ENCODE measurements at places on chromosomes 2 and 18.

DNA sequence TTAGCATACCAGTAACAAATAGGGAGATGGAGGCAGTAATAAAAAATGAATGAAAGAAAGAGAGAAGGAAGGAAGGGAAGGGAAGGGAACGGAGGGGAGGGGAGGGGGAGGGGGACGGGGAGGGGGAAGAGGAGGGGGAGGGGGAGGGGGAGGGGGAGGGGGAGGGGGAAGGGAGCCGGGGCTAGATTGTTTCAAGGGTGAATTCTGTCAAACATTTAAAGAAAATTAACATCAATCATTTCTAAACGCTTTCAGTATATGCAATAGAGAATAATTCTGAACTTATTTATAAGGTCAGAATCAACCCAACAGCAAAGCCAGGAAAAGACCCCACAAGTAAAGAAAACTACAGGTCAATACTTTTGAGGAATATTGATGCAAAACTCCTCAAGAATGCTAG is 858.8 kb upstream of the GYPC start:
- DNase-seq = no peak

DNA sequence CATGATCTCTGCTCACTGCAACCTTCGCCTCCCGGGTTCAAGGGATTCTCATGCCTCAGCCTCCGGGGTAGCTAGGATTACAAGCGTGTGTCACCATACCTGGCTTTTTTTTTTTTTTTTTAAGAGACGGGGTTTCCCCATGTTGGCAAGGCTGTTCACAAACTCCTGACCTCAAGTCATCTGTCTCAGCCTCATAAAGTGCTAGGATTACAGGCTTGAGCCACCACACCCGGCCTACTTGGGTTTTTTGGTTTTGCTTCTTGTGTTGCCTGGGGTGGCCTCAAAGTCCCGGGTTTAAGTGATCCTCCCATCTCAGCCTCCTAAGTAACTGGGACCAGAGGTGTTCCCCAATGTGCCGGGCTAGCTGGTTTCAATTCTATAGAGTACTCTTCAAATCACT is 64.6 kb downstream of the NAPG start:
- DNase-seq = no peak

DNA sequence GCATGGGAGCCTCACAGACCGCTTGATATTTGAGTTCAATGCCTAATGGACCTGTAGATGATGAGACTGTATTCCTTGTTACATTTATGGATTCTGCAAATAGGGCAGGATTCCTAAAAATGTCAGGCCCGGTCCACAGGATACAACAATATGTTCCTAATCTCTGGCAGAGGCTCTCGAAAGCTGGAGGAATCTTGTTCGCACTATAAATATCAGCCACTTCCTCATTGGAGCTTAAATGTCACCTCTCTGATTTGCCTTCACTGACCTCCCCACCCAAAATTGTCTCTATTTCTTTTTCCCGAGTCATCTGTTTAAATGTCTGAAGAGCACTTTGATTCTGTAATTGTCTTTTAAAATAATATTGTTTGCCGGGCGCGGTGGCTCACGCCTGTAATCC is 12.0 kb upstream of the ACSL3 start:
- DNase-seq = no peak

GRCh38 chr18:10022365-10022764 is 108.5 kb downstream of the VAPA start:
- no peak for DNase-seq

DNA sequence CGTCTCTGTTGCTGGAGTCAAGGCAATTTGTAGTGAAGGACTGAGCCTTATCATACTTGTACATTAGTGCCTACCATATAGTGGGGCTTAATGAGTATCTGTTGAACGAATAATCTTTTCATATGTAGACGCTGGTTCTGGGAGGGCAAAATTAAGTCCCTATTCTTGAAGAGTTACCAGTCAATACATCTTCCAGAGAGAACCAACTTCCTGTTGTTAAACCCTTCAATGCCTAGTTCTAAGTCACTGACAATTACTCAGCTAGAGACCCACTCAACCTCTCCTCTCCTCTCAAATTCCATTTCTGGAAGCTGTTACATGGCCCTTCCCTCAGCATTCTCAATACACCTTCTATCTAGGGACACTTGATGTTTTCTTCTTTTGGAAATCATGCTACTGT is 1.1 kb upstream of the MOB4 start:
- DNase-seq = no peak

- no peak for DNase-seq
These were observed 100.7 kb upstream of the STK39 start for GRCh38 chr2:168348076-168348475.

DNA sequence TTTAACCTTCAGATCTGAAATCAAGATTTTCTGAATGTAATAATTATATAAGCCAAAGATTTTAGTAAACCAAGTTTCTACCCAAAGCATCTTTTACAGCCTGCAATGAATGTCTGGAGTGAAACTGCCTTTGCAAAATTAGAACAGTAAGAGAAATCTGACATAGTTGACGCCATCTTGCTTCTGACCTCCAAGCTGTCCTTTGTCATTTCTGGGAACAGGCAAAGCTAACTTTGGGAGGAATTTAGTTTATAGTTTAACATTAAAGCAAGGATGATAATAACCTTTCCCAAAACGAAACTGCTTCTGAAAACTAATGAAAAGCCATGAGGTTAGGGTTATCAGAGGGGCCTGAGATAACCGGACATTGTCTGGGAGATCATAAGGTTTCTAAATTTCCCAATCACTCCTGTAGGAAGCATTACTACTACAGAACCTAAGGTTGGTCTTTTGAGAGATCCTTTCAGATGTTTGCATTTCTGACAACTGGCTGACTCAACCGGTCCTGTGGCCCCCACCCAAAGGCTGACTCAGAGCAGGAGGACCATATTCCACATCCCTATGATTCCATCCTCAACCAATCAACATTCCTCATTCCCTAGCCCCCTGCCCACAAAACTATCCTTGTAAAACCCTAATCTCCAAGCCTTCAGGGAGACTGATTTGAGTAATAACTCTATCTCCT is 124.5 kb downstream of the TMEM131 start:
- DNase-seq = no peak

DNA sequence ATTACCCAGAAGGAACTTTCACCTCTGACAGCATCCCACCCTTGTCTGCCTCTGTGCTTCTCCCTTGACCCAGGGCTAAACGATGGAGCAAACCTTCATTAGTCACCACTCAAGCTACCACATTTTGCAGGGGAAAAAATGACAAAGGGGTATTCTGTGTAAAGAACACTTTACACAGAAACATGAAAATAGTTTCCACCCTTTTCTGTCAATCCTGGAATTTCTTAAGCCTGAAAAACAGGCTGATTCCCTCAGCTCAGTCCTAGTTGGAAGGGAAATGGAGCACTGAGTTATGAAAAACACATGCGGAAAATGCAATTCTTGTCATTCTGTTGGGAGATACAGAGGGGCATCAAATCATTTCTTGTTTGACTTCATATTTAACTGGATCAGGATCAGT is 175.0 kb upstream of the HNRNPA3 start:
- DNase-seq = no peak

DNA sequence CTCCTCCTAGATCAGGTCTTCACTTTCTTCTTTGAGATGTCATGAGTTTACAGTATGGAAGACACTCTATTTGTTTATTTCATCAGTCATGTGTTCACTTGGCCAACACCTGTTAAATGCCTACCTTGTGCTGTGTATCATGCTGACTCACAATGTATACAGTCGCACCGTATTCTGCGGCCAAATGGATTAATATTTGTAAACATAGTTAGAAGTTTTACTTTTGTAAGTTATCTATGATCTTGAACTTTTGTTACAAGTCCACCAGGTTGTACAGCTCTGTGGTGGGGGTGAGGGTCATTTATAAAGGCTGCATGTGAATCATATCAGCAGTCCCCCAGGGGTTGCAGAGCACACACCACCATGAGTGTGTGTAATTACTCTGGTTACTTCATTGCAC is 408.7 kb upstream of the NRP2 start:
- no peak for DNase-seq

- DNase-seq = no peak
These were observed 146.6 kb downstream of the ERBB4 start for GRCh38 chr2:212392043-212392442.

- no peak for DNase-seq
These were observed 41.4 kb downstream of the PRKD3 start for GRCh38 chr2:37283207-37283606.
